ENCODE measurements at places on chromosomes 7 and 10.

DNA sequence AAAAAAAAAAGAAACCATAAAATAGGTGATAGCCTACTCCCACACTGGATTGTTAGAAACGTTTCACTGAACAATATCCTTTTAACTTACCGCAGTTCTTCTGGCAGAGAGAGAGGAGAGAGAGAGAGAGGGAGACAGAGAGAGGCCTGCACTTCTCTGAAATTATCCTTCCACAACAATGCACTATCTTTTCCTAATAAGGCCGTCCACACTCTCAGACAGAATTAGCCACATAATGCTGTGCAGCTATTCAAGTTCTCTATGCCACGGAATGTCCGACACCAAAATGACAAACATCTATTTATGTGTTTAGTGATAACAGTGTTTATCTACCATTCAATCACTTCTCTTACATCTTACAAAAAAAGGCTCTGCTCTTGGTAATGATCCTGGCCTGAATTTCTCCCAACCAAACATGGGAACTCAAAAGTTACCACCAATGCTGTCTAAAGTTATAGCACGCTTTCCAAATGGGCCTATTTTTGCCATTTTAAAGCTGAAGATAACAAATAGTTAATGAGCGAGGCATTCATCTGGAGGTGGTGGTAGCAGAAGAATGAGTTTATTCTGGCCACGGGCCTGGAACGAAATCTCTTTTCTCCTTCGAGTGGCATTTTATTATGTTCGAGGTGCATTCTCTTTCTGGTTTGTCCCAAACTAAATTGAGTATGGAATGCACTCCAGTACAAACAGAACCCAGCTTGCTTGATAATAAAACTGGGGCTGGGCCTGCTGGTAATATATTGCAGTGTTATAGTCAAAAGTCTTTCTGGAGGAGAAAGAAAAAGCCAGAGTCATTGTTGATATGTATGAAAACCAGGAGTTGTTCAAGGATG lies 160.2 kb upstream of the SVIL start:
- peak; percentile 34 for DNase-seq

DNA sequence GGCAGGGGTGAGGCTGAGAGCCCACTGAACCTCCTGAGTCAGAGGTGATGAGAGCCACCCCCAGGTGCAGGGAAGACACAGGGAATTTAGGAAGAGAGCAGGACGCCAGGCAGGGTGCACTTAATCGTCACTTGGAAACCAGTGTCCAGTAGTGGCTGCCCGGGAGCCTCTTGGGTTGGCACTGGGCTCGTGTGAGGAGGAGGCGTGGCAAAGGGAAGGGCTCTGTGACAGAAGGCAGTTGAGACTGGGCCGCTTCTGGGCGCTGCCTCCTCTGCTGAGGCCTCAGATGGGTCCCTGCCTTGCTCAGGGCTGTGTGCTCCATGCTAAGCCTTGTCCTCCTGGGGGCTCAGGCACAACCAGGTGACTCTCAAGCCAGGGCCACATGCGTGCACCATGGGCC lies 13.3 kb downstream of the RET start:
- no peak for DNase-seq

DNA sequence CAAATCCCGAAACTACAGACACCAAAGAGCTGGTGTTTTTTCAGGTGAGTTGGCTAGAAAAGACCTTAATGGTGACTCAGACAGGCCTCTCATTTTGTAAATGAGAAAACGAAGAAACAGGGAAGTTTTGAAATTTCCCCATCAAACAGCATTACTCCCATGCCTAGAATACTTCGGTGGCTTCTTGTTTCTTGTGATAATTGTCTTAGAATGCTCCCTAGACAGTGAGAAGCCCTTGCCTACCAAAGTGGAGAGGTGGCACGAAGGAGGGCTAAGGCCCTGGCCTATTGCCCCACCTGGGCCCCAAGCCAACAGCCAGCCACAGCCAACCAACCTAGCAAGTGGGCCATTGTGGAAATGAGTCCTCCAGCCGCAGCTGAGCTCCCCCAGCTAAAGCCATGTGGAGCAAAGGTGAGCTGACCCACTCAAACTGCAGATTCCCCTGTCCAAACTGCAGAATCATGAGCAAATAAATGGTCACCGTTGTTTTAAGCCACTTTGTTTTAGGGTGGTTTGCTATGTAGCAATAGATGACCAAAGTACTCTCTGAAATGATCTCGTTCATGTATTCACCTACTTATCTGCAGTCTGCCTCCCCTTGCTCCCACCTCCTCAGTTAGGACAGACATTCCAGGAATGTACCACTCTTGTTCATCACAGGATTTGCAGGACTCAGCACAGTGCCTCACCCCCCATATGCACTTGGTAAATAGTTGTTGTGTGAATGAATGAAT lies 97.7 kb upstream of the FGFR2 start:
- DNase-seq = no peak

GRCh38 chr10:101839416-101840063 lies 4.1 kb downstream of the KCNIP2 start:
- peak; percentile 18 for DNase-seq

- DNase-seq = no peak
Measured at GRCh38 chr10:1641402-1641801, 95.9 kb downstream of the ADARB2 start.

GRCh38 chr7:134741907-134742635 lies 37.4 kb upstream of the CALD1 start:
- peak; percentile 99 for DNase-seq
